ENCODE measurements at places on chromosomes 4 and X.

- DNase-seq = no peak
Observed at GRCh38 chr4:24800325-24800895, 5.0 kb downstream of the SOD3 start.

DNA sequence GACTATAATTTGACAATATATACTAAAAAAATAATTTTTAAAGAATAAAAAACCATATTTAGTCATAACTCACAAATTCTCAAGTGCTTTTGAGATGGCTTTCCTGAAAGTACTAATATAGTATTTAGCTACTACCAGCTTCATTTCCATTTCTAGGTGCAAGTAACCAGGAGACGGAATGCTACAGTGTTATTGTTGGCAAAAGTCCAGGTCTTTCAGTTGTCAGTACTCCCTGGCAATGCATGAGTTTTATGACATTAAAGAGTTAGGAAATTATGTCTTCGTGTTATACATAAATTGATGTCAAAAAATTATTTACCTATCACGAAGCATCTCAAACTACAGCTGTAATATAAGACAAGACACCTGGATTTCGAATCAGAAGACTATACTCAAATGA lies 45.0 kb downstream of the TMEM47 start:
- DNase-seq = no peak

DNA sequence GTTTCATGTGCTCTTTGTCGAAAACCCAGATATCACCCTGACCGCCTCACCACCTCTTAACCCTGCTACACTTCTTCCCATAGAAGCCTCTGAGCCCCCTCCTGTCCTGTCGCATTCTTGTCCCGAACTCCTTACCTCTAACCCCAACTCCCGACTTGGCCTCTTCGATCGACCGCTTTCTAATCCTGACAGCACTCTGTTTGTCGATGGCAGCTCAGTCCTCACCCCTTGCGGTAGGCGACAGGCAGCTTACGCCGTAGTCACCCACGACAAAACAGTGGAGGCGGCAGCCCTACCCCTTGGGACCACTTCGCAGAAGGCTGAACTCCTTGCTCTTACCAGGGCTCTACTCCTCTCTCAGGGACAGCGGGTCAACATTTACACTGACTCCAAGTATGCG lies 961.7 kb downstream of the RPA4 start:
- no peak for DNase-seq

- no peak for DNase-seq
Observed at GRCh38 chr4:90486346-90486745, 359.2 kb downstream of the CCSER1 start.

DNA sequence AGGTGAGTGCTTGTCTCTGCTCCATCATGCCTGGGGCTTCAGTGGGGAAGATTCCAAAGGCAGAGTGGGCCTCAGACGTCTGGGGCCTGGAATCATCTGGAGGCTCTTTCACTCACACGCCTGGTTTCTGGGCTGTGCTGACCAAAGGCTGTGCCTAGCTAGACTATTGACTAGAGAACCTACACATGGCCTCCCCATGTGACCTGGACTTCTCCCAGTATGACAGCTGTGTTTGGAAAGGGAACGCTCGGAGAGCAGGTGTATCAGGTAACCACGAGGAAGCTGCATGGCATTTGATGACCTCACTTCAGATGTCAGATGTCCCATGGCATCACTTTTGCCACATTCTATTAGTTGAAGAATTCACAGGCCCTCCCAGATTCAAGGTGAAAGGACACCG lies 51.0 kb downstream of the ADGRL3 start:
- no peak for DNase-seq

DNA sequence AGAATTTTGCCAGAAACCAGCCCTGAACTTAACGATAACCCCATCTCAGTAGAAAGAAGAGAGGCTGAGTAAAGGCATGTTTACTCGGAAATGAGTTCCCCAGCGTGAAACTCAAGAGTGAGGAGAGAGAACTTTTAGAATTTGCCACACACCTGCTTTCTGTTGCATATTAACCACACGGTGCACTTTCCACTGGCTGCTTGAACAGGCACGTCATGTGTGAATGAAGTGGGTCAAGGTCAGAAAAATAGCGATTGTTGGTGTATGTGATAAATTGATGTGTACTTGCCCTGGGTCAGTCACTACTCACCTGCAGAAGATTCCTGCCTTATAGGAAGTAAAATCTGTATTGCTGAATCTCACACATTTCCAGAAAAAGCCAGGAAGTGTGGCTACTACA lies 395.7 kb downstream of the TRIML1 start:
- no peak for DNase-seq

- DNase-seq = no peak
Observed at GRCh38 chr4:44487341-44487740, 38.7 kb upstream of the KCTD8 start.

GRCh38 chr4:10806953-10807645 lies 122.5 kb upstream of the CLNK start:
- DNase-seq = no peak

DNA sequence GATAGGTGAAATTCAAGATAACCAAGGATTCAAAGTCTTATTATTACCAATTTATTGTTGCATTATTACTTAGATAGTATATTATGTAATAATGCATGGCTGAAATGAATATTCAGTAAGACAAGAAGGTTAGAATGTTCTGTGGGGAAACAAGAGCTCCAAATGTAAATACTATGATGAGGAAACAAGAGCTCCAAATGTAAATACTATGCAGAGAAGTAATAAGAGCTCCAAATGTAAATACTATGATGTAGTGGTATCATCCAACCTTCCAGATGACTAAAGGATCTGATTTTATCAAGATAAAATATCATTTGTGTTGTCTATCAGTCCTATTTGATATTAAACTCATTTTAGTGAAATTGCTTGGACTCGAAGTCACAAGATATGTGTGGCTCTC lies 82.2 kb upstream of the PCDH18 start:
- no peak for DNase-seq

DNA sequence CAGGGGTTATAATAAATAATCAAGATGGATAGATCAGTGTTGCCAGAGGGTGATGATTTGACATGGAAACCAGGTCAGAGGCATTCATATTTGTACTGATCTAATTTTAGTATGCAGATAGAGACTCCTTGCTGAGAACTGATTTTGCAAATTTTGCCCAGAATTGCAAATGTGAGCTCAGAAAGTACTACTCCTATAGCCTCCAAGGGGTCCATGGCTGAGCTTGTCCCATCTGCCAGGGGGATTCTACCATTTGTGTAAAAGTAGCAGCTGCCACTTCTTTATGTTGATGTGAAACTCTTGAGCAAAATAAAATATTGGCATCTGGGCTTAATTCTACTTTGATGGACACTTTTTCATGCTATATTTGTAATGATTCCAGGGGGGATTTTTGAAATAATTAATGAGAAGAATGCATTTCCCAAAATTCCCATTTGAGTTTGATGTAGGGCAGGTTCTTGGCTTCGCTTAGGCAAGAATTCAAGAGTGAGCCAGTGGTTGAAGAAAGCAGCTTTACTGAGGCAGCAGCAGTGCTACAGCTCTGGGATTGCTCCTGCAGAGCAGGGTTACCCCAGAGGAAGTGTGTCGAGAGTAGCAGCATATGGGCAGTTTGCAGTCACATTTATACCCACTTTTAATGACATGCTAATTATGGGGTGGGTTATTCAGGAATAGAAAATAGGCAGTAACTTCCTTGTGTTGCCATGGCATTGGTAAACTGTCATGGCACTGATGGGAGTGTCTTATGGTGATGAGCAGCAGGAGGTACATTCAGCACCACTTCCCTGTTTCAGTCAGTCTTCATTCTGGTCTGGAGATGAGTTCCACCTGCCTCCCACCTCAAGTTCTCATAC lies 38.7 kb upstream of the DCLK2 start:
- peak; percentile 59 for DNase-seq

GRCh38 chr4:87038837-87039615 lies 104.2 kb downstream of the AFF1 start:
- DNase-seq = peak; percentile 26

GRCh38 chrX:81367291-81367690 lies 165.4 kb downstream of the SH3BGRL start:
- no peak for DNase-seq

GRCh38 chr4:164977243-164978164 lies at the start of gene TRIM61:
Gene TRIM61 (minus strand): TSS chr4:164977657. CDS start chr4:164970002, 7,655 bp downstream.
- peak; percentile 2 for DNase-seq

GRCh38 chr4:110268352-110268751 lies 69.9 kb upstream of the ELOVL6 start:
- no peak for DNase-seq

DNA sequence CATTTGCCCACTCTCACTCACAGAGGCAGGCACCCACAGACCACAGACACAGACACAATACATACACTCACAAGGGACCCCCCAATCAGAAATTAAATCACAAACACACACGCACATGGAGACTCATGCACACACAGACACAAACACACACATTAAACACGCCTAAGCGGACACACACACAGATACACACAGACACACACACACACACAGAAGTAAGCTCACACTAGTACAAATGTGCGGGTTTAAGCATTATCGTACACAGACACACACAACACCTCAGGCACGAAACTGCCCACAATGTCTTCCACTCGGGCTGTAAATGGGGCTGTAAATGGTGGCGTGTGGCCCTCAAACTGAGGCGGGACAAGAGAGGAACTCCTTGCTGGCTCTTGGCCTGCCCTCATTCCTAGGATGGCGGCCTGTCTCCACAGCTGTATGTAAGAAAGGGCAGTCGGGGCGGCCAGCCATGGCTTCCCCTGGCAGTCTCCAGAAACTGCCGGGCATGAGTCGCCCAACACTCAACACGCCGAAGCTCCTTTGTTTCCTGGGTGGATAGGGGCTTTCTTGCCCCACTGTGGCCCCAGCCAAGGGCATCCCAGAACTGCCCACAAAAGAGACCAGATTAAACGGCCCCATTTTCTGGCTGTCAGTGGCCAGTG lies 53.9 kb downstream of the NBDY start:
- no peak for DNase-seq

GRCh38 chr4:174713181-174713580 lies 115.9 kb downstream of the GLRA3 start:
- no peak for DNase-seq

DNA sequence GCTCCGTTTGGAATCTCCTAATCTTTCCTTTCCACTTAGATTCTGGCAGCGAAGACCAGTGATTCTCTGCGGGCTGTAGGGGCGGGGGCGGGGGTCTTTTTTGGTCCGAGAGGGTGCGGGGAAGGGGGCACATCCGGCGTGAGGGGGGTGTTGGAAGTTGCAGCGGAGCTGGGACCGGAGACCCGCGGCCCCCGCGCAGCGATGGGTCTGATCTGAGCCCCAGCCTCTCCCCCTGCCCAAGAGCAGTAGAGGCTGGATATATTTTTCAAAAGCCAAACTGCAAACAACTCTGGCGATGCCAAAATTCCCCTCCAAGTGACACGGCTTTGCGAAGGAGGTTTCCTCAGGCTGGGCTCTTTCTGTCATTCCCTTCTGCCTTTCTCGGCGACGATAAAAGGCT lies 355 bp downstream of the GRID2 start:
- DNase-seq = no peak
